ENCODE measurements at places on chromosomes 13 and 19.

DNA sequence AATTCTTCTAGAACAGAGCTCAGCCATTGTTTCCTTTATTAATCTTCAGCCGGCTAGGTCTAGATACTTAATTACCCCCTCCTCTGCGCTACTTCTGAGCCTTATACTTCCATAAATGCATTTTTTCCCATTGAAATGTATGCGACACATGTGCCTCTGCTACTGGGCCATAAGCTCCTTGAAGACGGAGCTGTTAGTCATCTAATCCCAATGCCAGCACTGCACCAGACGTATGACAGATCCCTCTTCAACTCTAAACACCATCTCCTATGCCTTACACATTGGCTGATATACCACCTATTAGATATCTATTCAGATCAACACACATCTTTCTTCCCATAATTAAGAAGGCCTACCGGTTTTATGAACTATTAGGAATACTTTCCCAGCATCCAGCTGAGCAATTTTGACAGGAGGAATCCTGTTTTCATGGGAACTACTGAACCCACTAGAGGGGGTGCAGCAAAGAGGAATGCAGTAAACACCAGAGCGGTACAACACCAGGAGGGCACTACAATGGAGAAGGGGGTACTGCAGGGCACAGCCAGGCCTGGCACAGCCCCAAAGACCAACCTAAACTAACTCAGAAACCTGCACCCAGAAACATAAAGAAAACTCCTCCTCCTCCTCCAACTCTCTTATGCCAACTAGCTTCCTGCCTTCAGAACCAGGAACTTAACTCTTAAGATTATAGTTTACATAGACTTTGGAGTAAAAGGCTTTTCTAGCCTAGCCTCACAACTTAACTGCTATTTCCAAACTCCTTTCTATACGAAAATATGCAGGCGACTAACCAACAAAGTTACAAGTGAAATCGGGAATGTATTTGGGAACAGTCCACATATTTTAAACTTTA is 18.7 kb downstream of the STK24 start:
- DNase-seq: no peak

DNA sequence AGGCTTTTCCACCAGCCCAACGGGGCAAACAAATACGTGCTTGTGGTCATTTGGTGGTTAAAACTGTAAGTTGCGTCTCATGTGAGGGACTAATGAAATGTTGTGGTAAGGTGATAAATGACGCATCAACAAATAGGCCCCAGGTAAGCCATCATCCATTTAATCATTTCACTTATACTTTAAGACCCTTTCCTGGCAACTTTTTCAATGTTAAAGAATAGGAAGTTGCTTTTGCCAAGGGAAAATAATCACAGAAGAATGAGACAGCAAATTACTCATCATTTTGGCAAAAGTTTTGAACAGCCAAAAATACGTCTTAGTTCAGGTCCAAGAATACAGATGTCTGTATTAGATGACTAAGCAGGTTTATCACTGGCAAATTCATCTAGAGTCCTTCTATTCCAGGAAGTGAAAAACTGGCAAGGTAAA is 660.4 kb downstream of the SLITRK1 start:
- no peak for DNase-seq

DNA sequence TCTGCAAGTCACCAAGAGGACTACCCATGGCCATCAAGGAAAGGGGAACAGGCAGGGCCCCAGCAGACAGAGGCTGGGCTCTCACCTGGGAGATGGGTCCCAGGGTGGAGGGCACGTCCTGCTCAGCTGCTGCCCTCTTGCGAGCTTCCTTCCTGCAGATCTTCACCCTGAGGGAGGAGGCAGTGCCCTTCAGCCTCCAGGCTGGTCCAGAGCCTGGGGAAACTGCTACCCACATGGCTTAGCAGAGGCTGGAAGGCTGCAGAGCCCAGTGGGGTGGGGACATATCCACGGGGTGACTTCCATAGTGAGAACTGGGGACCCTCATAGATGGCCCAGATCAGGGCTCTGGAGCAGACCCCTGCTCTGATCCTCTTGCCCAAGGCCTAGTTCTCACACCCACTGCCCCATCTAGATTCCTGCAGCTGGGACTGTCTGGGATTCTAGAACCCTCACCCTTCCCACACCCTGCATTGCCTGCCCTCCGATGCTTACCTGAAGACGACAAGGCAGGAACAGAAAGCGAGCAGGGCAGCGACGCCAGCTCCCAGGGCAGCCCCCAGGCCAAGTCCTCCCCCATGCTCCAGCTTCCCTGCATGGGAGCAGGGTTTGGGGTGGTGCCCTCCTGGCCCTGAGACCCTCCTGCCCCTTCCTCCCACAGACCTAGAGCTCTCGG is 9.0 kb downstream of the SIGLEC11 start:
- DNase-seq: no peak

DNA sequence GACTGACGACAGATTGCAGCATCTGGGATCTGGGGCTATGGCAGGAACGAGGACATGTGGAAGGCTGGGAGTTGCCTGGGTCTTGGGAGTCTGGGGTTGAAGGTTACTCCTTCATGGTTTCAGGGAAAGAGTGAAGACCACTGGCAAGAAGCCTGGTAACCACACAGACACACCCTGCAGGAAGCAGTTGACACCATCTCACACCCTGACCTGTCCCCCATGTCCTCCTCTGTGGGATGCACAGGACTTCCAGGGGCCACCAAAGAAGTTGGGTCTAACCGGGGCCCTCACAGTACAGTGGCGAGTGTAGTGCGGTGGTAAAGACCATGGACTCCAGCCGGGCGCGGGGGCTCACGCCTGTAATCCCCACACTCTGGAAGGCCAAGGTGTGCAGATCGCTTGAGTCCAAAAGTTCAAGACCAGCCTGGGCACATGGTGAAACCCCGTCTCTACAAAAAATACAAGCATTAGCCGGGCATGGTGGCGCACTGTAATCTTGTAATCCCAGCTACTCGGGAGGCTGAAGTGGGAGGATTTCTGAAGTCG is 10.6 kb upstream of the FFAR2 start:
- DNase-seq: no peak

DNA sequence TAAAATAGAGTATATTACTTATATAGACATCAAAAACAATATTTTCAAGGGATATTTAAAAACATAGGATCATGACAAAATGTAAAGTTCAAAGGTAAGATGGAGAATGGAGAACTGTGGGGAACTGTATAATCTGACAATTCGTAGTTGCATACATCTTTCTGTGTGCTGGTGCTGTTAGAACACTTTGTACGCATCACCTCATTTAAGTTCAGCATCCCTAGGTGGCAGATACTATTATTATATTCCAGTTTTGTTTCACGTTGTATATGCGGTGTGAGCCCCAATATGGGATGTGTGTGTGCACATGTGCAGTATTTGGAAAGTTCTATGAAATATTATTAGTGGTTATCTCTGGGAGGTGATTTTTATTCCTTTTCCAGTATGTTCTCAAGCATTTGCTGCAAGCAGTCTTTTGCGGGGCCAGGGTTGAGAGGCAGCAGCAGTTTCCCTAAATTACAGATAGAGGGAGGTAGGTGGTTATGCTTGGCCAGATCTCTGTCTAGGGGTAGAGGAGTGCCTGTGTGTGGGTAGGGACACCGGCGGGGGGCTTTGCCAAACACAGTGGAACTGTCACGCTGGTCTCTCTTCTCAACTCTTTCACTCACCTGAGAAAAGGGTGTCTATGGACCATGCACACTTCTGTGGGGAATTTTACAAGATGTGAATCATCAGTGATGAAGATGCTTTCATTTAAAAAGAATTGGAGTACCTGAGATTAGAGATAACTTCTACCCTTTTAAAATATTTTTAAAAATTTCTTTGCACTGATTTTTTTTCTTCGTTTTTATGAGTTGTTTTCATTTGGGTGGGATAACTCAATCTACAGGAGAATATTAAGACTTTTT is 55.6 kb upstream of the ALOX5AP start:
- no peak for DNase-seq

DNA sequence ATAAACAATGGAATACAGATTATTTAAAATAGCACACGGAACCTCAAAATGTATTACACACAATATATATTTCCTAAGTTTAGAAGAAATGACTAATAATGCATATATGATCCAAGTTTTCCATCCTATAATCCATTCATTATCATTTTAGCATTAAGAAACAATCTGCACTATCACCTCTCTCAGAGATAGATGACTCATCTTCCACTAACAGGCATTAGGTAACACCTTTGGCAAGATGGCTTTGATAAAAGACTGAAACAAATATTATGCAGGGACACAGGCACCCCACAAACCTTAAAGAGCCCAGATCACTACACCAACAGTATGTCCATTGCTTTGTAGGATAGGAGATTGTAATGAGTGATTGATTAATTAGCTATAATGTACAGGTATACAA is 4.1 kb downstream of the ENOX1 start:
- no peak for DNase-seq

DNA sequence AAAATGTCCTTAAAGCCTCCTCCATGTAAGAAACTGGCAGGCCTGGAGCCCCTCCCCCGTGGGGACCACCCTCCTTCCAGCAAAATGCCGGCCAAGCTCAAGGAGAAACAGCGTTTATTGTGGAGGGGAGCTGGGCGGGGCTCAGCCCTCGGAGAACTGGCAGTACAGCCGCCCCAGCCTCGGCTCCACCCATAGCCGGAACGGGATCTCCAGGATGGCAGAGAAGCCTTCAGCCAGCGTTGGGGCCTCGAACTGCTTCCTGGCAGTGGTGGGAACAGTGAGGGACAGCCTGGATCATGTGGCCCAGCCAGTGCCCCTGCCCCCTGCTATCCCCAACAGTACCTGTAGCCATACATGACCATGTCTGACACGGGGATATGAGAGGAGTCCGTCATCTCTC is 6.3 kb downstream of the PNKP start:
- DNase-seq: no peak

DNA sequence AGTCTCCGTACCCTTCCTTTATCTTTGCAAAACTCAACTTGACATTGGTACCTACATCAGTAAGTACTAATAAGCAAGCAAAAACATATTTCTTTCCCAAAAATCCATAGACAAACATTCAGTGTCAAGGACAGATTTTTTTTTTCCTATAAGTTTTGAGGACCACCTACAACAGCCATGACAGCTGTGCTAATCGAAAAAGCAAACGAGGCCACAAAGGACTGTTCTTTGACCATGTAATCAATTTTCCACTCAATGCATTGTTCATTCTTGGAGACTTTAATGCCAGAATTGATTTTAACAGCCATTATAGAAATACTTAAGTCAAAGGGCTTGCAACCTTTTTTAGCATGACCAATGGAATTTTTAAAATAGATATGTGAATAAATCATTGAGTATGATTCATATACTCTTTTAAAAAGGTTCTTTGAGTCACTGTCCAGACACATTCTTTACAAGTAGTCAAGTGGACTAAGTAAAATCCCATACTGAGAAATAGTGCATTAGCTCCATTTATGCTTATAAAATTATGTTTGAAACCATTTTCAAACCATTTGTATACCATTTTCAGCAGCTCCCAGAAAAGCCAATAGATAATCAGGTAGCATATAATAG is 323.9 kb downstream of the MZT1 start:
- DNase-seq: no peak

GRCh38 chr13:51363625-51364024 is 24.1 kb downstream of the SERPINE3 start:
- DNase-seq: no peak

DNA sequence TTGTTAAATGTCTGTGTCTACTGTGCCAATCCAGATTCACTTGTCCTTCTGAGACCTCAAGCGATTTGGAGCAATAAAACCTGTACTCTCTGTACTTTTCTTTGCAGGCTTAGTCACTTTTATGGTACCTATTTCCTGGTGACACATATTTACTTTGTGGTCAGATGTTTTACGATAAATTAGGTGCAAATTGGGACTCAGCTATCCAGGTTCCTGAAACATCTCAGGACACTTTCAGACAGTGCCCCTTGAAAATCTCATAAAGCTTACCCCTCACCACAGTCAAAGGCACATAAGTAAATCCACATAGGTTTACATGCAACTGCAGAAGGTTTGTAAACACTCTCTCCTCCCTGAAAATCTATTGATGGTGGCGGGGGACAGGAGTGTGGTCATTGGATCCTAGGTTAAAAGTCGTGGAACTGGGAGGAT is 438.8 kb downstream of the EFNB2 start:
- DNase-seq: no peak

GRCh38 chr19:14434543-14435319 is 1.6 kb downstream of the PKN1 start:
- DNase-seq: no peak

DNA sequence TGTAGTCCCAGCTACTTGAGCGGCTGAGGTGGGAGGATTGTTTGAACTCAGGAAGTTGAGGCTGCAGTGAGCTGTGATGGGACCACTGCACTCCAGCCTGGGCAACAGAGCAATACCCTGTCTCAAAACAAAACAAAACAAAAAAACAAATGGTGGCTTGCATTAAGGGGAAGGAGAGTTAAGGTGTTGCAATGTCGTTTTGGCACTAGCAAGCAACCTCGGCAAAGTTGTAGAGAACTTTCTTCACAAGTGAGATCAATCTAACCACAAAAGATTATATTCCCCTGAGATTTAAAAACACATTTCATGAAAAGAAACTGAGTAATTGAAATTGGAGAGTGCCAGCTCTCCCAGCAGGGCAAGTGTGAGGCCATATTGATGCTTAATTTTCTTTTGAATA is 153.7 kb downstream of the KLF5 start:
- DNase-seq: no peak

DNA sequence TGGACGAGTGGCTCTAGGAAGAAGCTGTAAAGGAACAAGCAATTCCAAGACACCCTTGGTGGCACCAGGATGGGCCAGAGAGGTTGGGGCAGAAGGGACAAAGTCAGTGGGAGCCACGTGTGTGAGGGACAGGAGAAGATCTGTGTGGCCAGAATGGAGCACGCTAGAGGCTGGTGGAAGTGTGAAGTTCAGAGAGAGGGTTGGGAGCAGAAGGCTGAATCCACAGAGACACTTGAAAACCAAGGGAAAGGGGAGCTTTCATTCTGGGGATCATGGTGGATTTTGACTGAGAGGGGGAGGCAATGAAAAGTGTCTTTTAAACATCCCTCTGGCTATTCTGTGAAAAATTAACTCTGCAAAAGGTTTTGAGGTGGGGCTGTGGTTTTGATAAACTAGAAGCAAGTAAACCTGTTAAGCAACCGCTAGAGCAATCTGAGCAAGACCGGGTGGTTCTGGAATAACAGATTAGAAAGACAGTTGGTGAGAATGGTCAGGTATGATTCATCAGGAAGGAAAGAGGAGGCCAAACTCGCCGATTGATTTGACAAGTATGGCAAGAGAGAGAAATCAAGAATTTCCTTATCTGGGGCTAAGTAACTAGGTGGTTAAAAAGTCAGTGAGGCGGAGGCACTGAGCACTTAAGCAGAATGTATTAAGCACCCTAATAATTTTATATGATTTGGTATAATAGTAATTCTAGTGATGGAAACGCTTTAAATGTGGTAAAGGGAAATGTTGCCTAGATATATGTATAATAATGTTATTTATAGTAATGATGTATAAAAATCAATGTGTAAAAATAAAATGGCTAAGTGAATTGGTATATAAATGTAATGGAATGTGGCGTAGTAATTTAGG is 140.0 kb downstream of the MYO16 start:
- DNase-seq: no peak

GRCh38 chr13:65530688-65531087 is 1699.4 kb downstream of the PCDH9 start:
- no peak for DNase-seq

- no peak for DNase-seq
Measured at GRCh38 chr19:16096280-16096855, 15.3 kb upstream of the RAB8A start.

GRCh38 chr13:95676105-95676761 is 706 bp upstream of the DNAJC3 start:
- no peak for DNase-seq
